CD4-positive, alpha-beta T cell treated with Interleukin-2 at 100 ng/mL for 4 hours (primary cell): ENCODE measurements at places on chromosomes 13 and 19.

DNA sequence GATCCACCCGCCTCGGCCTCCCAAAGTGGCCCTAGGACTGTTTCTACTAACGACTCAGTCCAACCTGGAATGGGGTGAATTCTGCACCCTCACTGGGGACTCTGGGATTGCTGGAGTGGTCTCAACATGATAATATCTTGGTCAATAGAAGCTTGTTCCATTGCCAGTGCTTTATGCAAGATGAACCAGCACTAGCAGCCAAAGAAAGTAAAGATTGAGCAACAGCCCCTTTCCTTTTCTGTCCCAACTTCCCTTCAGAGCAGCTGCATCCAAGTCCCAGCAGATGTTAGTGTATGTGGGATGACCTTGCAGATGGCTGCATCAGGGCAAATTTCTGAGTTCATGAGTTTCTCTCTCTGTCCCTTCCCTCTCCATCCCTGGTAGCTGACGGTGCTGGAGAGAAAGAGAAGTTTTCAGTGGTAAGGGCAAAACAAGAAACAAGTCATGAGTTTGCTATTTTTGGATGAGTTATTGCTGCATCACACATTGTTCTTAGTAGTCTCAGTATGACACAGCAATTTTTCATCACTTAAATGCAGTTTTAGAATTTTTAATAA, 183.6 kb upstream of the EDNRB start:
- DNase-seq, result no peak

- no peak for DNase-seq
Measured at GRCh38 chr13:76148926-76149325, 512.8 kb downstream of the LMO7 start.

GRCh38 chr19:30570194-30570593, 198.0 kb downstream of the ZNF536 start:
- DNase-seq, result no peak

GRCh38 chr19:57191141-57192076, at the start of gene ZNF264:
ZNF264 (plus strand) TSS chr19:57191500; CDS start chr19:57191914, 414 bp downstream.
- peak; percentile 89 for DNase-seq

GRCh38 chr19:13995878-13996765, 10.0 kb downstream of the RFX1 start:
- DNase-seq, result no peak

- DNase-seq, result no peak
Measured at GRCh38 chr19:47729468-47729798, 15.9 kb upstream of the NOP53 start.

- DNase-seq, result no peak
Measured at GRCh38 chr13:83618966-83619365, 263.3 kb downstream of the SLITRK1 start.

- no peak for DNase-seq
Measured at GRCh38 chr13:91661692-91662490, 263.5 kb downstream of the GPC5 start.

GRCh38 chr13:40589285-40590109, 76.9 kb downstream of the FOXO1 start:
- DNase-seq, result no peak

DNA sequence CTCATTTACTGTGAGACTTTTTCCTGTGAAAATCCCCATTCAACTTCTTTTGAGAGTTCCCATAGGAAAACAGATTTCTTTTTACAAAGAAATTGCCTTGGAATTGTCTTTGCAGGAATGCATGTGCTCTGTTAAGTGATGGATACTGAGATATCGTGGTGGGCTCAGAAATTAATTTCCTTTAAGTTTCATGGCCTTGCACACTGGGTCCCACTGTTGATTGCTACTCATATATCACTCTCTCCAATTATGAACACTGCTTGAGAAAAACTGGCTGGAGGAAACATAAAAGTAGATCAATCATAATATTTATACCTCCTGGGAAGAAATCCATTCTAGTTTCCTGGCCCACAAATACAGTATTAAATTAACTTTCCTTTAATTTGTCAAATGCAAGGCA, 131.3 kb downstream of the OXGR1 start:
- no peak for DNase-seq

DNA sequence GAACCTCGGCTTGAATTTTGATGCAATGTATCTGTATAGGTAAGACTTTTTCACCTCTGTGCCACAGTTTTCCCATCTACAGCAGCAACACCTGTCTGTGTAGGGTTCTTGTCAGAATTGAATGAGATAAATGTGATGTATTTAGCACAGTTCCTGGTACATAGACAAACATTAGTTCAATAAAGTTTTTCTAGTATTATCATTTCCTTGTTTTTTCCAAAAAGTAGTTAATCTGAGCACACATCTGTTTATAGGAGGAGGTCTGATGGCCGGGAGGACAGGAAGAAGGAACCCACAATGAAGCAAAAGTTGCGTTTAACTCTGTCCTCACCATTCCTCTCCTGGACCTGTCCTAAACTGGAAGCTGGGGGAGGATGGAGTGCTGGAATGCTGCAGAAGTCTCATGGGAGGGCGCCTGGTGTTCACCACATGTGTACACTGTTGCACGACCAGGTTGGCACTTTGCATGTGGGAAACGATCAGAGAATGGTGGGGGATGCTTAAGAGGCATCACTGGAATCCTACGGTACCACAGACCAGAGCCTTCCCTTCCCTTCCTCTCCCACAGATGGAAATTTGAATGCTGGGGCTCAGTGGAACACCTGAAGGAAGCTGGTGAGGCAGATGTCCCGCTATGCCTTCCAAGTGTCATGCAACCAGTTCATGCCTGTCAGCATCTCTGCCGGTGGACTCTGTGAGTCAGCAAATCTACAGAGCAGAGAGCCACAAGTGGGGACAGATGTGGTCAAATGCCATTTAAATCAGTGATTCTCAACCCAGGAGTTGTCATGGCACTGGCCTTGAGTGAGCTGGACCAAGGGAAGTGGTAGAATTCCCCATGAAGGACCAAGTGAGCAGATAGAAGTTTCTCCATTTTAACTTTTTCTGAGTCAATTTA, 315.6 kb downstream of the DLEU7 start:
- no peak for DNase-seq

- DNase-seq, result no peak
Measured at GRCh38 chr13:30364133-30364532, 56.8 kb upstream of the KATNAL1 start.

DNA sequence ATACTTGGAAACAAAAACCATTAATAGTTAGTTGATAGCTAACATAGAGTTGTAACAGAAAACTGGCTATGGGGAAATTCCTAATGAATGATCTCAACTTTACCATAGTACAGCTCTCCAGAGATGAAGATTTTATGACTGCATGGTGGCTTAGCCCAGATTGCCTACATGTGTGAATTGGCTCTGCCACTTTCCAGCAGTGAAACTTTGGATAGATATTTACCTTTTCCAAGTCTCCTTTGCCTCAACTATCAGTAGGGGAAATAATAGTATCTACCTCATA, 161.1 kb downstream of the LACC1 start:
- DNase-seq, result no peak

DNA sequence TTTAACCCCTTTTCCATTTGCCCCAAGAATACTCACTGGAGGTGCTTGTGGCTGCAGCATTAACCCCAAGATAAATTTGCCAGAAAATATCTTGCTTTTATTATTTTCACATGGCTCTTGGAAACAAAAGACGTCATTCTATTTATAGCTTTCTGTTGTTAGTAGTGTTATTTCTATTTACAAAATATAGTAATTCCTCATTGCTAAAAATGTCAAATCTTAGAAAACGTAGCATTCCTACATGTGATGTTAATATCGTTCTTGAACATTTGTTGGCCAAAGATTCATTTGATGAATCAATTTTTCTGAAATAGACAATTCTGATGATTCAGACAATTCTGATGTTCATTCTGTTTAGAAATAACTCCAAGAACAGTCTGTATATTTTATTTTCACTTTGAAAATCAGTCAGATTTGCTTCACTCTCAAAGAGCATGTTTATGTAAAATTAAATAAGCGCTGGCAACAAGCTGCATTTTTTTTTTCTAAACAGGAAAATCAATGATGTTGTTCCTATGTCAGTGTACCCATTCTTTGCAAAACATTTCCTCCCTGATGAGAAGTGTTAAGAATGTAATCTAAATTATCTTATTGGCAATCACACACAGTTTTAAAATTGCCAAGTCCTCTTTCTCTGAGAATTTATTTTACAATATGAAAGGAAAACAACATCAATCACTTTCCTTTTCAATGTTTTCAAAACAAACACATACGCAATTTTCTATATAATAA, 334.0 kb downstream of the KCTD12 start:
- no peak for DNase-seq

GRCh38 chr13:32639502-32640105, 53.4 kb downstream of the PDS5B start:
- DNase-seq, result peak; percentile 69

GRCh38 chr19:8626842-8627241, 3.6 kb upstream of the NFILZ start:
- DNase-seq, result no peak

- peak; percentile 78 for DNase-seq
Measured at GRCh38 chr19:1811942-1812425, at the start of gene ATP8B3. ATP8B3 (minus strand) TSS chr19:1812276; CDS start chr19:1811736, 540 bp downstream.

DNA sequence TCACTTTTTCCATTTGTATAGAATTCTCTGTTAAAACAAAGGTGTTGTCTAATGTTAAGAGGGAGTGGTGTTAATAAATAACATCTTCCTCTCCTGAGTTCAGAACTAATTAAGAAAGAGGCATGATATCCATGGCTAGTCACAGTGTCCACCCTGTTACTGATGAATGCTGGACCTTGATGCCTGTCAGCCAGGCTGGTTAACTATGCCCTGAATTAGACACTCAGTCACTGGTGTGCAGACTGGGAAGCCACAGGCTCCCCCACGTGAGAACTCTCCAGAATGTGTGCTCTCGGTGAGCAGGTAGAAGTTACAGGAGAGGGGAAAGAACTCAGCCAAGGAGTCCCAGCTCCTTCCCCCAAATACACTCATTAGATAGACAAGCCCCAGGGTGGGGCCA, 56.1 kb upstream of the RNF113B start:
- no peak for DNase-seq

DNA sequence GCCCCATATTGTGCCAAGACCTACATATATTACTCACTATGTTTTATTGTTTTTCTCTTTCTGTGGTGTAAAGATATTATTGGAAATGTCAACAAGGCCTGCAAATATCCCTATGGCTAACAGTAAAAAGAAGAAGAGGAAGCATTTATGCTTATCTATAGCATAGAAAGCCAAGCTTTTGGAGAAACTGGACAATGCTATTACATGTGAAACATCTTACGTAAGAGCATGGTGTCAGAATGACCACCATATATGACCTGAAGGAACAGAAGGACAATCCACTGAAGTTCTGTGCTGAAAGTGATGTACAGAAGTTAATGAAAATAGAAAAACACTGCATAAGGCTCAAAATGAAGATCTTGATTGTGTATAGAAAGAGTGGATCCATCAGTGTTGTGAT, 145.2 kb downstream of the KCTD12 start:
- DNase-seq, result no peak

DNA sequence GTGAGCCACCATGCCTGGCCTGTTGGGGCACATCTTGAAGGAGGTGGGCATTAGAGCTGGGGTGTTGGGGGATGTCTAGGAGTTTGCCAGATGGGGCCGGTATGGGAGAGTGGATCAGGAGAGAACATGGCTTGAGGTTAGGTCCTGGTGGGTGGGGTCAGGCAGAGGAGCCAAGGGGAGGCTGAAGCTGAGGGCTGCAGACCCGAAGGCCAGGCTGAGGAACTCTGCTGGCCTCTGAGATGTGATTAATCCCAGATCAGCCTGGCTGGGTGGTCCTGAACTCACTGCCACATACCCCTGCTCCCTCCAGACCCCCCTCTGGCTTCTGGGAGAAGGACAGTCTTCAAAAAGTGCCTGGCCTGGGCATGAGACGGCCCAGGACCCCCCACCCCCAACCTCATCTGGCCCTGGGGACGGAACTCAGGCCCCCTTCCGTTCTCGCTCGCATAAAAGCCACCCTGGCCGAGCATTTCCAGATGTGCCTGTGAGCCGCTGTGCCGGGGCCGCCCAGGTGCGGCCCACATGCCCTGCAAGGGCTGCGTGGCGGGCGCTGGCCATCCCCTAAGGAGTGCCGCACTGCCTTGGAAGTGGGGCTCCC, 2.7 kb downstream of the FSTL3 start:
- DNase-seq, result no peak

- no peak for DNase-seq
Measured at GRCh38 chr13:26956522-26957142, 196.0 kb upstream of the GPR12 start.

- no peak for DNase-seq
Measured at GRCh38 chr19:18284712-18285360, 3.4 kb upstream of the JUND start.

DNA sequence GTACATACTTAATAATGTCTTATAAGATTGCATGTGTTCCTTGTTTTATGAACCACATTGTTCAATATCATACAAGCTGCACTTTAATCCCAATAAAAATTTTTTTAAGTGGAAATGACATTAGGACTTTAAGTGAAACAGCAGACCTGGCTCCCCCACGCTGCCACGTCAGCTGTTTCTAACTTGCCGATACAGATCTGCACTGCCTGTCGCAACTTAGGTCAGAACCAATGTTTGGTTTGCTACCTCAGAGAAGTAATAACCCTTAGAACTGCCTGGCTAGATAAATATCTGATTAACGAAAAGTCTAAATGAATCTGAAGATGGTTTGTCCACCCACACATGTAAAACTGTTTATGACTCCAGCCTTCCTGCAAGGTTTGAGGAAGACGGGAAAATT, 327.5 kb upstream of the DACH1 start:
- DNase-seq, result no peak
